ENCODE measurements at places on chromosomes 6 and 20. TPM values are rescaled to one million over a fixed set of nuclear protein-coding genes. Genes with fewer than 3 reads are reported as not detected.

GRCh38 chr6:69216127-69216526 lies 580.7 kb downstream of the LMBRD1 start:
- DNase-seq, result no peak

GRCh38 chr20:62726716-62727583 lies 18.3 kb downstream of the NTSR1 start:
- DNase-seq, result no peak

DNA sequence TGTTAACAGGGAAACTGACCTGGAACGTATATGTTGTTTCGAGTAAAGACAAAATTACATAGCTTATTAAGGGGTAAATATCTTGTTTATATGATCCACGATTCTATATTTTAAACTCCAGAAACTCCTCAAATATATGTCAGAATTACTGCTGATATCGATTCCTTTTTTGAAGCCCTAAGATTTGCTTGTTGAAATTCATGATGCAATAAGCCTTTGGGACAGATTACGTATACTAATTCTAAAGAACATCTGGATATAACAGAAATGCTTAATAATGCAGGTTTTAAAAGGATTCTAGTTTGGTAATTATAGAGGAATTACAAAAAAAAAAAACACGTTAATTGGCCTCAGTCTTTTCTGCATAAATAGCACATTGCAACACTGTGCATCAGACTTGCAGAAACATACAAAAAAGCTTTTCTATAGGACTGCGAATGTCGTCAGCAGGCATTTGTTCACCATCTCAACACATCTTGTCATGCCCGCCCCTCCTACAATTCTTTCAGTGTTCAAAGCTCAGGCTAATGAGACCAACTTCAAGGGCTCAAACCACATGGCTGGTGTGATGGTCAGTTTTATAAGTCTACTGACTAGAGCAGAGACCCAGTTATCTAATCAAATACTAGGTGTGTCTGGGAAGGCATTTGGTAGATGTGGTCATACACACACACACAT lies 74.9 kb downstream of the AGPAT4 start:
- no peak for DNase-seq

GRCh38 chr20:50346374-50347283 lies 156.0 kb downstream of the CEBPB start:
- peak; percentile 66 for DNase-seq

GRCh38 chr6:104940893-104941728 lies 15.8 kb upstream of the LIN28B start:
- DNase-seq, result peak; percentile 7

DNA sequence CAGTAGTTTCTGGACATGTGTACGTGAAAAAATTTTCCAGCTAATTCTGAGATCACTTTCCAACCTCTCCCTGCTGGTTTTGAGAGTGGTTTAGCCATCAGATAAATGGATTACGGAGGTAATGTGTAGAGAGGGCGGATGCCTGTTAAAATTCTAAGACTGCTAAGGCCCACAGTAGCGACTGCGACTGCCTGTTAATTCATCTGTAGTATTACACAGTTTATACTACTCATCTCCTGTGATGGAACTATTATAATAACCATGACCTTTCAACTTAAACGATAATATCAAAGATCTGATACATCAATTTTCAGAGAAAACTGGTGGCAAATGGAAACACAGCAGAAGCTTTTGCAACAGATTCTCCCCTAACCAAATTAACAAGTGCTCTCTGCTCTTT lies 102.3 kb downstream of the IRF4 start:
- DNase-seq, result no peak

GRCh38 chr6:56497240-56497639 lies 145.4 kb downstream of the DST start:
- DNase-seq, result no peak

SCRT2 gene
- not detected for total RNA-seq

FAM217A gene
- total RNA-seq, result not detected

SIRPD gene
- total RNA-seq, result not detected

Measured in mammary epithelial cell (primary cell).